ENCODE measurements at places on chromosomes 3 and 15.

DNA sequence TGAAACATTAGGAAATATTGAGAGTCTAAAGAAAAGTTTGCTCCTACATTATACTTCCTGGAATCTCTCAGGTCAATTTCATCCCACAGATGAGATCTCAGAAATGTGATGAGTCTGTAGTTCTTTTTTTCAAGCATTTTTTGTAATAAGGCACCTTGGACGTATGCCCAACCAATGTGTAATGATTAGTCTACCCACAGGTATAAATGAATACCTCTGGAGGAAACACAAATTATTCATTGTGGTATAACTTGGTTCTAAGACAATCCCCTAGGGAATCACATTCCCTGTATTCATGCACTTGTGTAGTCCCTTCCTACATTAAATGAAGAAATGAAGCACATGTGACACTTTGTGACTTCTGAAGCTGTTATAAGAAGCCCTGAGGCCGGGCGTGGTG, 596.2 kb upstream of the UBE2E2 start:
- peak; percentile 1 for DNase-seq

- peak; percentile 98 for DNase-seq
These were observed 54.4 kb upstream of the HEG1 start for GRCh38 chr3:125110016-125110875.

GRCh38 chr3:191455257-191455952, 5.6 kb upstream of the PYDC2 start:
- DNase-seq, result no peak

- no peak for DNase-seq
These were observed 44.4 kb upstream of the PSMD6 start for GRCh38 chr3:64067506-64068346.

DNA sequence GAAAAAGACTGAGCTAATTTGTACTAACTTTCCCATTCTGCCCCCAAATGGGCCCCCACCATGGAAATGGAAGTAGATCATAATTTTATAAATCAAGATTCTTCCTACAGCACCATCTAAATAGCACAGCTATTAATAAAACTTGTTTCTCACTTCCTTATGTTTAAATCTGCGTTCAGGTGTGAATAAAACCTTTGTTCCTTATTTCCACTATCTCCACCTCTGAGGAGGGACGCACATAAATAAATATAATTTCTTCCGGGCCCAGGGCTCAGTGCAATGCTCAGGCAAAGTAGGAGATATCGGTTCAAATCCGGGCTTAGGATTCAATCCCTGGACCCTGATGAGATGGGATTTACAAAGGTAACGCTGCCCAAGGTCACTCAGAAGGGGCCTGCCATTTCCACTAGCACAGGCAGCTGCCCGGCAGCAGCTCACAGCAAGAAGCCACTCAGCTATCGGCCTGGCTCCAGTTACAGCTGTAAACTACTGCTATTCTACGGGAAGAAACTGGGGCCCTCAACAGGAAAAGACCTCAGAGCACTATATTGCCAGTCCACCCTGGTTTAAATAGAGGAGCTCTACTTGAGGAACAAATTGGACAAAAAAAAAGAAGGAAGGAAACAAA, 52.5 kb downstream of the FOXP1 start:
- DNase-seq, result no peak

DNA sequence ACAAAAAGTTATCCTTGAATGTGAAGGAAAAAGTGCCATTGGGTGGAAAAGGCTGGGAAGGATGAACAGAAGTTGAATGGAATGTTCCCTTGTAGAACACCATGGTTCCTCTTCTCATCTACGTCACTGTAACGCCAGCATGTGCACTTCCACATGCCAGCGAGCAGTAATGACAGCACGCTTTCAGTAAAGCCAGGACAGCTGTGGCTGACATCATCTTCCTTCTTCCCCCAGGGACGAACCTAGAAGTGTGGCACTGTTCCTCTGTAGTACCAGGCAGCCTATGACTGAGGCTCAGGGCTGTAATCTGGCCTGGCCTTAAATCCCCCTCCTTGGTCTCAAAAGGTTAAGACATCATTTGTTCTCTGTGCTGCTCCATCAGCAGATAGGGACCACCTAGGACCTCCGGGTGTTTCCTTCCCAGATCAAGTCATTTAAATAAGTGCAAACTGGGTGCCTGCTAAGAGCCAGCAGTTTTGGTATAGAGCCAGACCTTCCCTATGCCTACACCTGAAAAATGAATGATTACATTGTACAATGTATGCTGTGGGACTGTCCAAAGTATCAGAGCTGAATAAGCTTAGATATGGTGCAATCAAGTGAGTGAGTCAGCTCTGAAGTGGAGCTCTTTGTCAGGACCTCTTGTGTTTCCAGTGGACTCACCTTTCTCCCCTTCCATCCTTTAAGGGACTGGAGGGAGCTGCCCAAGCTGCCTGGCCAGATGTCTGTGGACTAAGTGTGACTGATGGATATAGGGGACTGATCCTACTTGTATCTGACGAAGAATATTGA, 5.6 kb upstream of the SRPRB start:
- no peak for DNase-seq

GRCh38 chr3:116291141-116291540, 154.1 kb downstream of the LSAMP start:
- no peak for DNase-seq

- DNase-seq, result peak; percentile 65
These were observed 5.7 kb upstream of the MAPK6 start for GRCh38 chr15:52013151-52013791.

DNA sequence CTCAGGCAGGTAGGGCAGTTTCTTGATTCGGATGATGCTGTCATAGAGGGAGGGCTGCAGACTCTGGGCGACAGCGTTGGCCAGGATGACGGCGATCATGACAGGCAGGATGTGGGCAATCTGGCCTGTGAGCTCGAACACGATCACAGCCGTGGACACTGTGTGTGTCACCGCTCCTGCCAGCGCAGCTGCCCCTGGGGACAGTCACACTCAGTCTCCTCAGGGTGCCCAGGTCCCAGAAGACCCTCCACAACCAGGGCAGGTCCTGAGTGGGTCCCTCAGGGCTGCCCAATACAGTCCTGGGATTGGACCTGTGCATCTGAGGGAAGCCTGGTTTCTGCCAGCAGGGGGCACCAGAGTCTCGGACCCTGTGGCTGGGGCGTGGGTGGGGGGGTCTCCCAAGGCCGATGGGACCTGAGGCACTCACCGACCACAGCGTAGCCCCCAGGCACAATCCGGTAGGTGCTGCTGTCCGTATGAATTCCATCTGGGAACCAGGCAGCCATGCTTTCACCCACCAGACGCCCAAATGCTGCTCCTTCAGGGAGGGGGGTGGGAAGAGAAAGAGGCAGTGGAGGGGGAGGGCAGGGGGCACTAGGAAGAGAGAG, 7.2 kb downstream of the CLCN2 start:
- no peak for DNase-seq

DNA sequence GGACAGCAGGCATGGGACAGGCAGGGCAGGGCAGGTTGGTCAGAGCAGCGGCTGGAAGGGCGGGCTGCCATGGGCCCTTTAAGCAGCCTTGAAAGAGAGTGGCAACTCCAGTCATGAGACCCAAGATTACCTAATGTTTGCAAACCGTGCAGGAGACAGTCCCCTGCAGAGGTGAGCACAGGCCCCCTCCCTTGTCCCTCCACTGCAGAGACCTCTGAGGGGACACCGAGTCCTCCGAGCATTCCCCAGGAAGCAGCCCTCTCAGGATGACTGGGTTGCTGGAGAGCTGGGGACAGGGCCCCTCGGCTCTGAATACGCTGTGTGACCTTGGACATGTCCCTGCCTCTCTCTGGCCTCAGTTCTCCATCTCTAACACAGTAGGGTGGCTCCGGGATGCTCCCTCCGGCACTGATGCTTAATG, 81.4 kb downstream of the IQSEC1 start:
- no peak for DNase-seq

DNA sequence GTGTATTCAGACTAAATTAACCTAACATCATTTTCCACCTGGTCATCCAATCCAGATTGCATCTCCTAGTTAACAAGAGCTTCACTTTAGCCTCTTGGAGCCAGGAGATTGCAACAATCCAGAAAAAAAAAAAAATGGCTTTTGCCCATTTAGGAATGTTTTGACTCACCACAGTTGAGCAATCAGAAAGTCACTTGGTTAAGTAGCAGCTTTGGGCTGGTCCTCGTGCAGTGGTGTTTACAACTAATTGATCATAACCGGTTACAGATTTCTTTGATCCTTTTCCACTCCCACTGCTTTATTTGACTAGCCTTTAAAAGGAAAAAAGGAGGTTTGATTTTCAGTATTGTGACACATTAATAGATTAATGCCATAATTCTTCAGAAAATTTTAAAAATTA, 688.8 kb upstream of the CCDC54 start:
- peak; percentile 91 for DNase-seq

GRCh38 chr3:52333869-52334557, 17.9 kb downstream of the DNAH1 start:
- DNase-seq, result peak; percentile 24

DNA sequence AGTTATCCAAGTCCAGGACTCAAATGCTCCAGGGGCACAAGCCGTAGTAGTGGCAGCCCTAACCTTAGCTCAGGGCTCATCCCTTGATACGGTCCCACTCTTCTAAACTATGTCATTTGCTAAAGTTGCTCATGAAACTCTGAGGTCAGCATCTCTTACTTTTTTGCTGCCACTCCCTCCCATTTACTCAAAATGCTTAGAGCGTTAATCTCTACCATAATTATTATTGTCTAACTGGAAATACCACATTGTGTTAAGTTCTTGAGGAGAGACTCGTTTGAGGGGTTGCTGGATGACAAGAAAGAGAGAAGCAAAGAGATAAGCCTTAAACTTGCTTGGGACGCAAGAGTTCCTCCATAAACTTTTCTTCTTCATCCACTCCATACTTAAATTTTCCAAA, 26.9 kb upstream of the TMOD3 start:
- DNase-seq, result no peak

GRCh38 chr3:45552794-45553371, 41.7 kb upstream of the LIMD1 start:
- DNase-seq, result no peak

GRCh38 chr3:42092006-42092405, 849 bp downstream of the TRAK1 start:
- DNase-seq, result no peak

GRCh38 chr3:171282041-171282440, 178.2 kb downstream of the TNIK start:
- DNase-seq, result peak; percentile 75

- no peak for DNase-seq
These were observed 20.8 kb upstream of the CAPN3 start for GRCh38 chr15:42338500-42338899.

GRCh38 chr3:157248590-157249422, 88.9 kb upstream of the CCNL1 start:
- DNase-seq, result peak; percentile 93

All from fibroblast of skin of right quadriceps (primary cell).